NCI-H1092 treated with DMSO at 0.1 percent for 48 hours (cell line): ENCODE measurements at places on chromosomes 3 and 15.

GRCh38 chr3:136050250-136050649, 84.7 kb downstream of the PPP2R3A start:
- DNase-seq, result no peak

GRCh38 chr3:52851348-52851747, 16.5 kb upstream of the MUSTN1 start:
- peak; percentile 20 for DNase-seq

DNA sequence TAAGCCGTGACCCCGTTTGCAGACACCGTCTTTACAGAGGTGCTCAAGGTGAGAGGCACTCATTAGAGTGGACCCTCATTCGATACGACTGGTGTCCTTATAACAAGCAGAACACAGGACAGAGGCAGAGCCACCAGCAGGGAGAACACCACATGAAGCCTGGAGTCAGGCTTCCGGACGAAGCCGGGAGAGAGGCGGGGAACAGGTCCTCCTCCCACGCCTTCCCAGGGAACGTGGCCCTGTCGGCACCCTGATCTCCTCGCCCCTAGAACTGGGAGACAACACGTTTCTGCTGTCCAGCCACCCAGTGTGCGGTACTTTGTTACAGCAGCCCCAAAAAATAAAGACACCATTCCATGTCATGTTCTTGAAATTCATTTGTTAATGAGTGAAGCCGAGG, 33.6 kb downstream of the ZDHHC19 start:
- no peak for DNase-seq

DNA sequence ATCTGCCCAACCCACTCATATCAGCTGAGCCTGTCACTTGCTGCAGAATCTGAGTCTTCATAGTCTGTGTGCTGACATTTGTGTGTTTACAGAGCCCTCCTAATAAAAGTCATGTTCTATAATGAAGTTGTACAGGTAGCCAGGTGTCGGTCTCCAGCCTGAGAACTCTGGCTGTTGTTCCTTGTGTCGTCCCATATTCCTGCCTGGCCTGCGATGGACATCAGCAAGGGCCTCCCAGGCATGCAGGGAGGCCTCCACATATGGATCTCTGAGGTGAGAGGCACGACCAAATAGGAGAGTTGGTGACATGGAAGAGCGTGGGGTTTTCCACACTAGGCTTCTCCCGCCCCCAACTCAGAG, 2.9 kb downstream of the VILL start:
- DNase-seq, result no peak

- DNase-seq, result no peak
Measured at GRCh38 chr3:53350652-53351051, 3.3 kb upstream of the DCP1A start.

GRCh38 chr3:182711261-182711683, 82.0 kb upstream of the ATP11B start:
- no peak for DNase-seq

GRCh38 chr3:165522386-165522785, 314.8 kb downstream of the BCHE start:
- DNase-seq, result no peak

DNA sequence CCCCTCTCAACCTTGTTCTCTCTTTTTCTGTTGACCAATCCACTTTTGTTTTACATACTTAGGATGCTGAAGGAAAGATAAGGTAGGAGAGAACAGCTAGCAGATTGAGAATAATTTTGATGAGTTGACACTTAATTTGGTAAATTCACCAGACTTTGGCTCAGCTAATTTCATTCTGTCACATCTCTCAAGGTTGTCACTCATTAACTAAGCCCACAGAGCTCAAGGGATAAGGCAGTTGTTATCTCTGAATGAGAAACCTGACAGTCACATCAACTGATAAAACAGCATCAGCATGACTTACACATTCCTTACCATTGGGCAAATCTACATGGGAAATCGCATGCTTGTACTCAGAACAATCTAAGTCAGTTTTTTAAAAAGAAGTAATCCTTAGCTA, 591.4 kb downstream of the NLGN1 start:
- no peak for DNase-seq

GRCh38 chr15:65835447-65835846, 33.8 kb upstream of the RAB11A start:
- DNase-seq, result no peak

- no peak for DNase-seq
Measured at GRCh38 chr15:101188637-101189408, 63.0 kb downstream of the CHSY1 start.

DNA sequence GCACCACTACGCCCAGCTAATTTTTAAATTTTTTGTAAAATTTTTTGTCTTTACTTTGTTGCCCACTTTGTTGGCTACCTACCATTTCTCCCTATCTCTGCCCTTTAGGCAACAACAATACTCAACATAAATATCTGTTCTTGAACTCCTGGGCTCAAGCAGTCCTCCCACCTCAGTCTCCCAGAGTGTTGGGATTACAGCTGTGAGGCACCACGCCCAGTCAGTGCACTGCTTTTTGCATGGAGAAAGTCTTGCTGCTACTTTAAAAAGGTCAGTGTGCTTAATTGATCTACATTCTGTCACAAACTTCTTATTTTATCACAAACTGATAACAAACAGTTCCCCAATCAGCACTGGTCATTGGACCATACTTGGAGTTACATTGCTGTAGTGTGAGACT, 8.0 kb downstream of the USP8 start:
- DNase-seq, result no peak

DNA sequence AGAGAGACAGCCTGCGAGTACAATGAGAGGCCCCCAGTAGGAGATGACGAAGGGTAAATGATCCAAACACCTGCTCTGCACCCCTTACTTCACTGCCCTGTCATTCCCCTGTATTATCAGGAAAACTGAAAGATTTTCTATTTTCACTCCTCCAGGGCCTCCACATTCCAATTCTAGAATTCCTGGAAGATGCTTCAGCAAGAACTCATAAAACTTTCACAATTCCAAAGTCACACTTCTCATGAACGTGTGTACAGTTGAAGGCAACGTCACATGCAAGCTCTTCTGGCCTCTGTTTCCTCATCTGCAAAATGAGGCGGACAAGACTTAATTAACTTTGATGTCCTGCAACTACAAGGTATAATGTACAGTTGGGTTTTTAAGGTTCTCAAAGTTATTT, 62.8 kb upstream of the SPATA12 start:
- no peak for DNase-seq

DNA sequence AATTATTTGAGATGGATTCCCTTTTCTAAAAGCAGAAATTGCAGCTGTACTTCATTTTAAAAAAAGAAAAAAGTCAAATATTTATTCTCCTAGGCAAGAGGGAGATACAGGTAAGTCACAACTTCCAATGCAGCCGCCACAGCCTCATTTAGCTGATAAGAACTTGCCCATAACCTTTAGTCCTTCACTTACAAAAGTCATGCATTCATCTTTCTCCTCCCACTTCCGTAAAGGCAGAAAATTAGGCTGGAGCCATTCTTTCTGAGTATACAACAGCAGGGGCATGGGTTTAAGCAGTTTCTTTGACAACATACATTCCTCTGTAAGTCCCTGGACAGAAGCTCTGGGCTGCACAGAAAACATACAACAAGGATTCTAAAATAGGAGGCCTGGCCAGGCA, 4.3 kb downstream of the SUCLG2 start:
- no peak for DNase-seq

DNA sequence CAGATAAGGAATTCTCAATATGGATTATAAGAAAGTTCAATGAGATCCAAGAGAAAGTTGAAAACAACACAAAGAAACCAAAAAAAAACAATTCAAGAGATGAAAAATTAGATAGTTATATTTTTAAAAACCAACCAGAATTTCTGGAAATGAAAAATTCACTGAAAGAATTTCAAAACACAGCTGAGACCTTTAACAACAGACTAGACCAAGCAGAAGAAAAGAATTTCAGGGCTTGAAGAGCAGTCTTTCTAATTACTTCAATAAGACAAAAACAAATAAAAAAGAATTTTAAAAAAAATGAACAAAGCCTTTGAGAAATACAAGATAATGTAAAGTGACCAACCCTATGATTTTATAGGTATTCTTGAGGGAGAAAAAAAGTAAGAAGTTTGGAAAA, 155.4 kb downstream of the ZMAT3 start:
- DNase-seq, result no peak

DNA sequence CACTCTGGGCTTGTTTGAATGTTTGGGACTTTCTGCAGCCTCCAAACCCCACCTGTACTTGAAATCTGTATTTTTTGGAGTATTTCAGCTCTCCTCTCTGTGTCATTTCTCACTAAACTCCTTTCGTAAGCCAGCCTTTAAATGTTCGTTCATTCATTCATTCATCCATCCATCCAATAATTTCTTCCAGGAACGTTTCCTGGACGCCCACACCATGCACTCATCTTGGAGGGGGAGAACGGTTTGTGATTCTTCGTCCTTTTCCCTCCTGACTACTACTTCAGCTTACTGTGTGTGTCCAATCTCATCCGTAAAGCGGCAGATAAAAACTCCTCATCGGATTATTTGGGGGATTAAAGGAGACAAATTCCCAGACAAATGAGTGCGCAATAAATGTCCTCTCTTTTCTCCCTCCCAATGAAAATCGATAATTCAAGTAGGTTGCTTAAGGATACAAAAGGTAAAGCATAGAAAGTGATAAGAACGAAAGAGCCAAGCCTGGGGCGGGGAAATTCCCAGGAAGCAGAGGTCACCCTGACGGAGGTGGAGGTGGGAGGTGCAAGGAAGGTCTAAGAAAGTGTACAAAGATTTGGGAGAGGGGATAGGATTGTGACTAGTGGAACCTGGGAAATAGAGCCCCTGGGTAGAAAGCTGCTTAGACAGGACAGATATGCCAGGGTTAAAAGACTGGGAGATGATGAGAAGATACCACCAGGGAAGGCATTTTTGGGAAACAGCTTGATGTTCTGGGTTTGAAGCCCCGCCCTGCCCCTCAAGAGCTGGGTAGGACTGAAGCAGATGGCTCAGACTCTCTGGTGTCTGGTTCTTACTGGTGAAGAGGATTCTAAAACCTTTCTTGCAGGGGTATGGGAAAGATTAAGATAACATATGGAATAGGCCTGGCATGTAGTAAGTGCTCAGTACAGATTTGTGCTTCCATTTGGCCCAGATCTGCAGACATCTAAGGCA, 896 bp upstream of the KLHL25 start:
- no peak for DNase-seq

DNA sequence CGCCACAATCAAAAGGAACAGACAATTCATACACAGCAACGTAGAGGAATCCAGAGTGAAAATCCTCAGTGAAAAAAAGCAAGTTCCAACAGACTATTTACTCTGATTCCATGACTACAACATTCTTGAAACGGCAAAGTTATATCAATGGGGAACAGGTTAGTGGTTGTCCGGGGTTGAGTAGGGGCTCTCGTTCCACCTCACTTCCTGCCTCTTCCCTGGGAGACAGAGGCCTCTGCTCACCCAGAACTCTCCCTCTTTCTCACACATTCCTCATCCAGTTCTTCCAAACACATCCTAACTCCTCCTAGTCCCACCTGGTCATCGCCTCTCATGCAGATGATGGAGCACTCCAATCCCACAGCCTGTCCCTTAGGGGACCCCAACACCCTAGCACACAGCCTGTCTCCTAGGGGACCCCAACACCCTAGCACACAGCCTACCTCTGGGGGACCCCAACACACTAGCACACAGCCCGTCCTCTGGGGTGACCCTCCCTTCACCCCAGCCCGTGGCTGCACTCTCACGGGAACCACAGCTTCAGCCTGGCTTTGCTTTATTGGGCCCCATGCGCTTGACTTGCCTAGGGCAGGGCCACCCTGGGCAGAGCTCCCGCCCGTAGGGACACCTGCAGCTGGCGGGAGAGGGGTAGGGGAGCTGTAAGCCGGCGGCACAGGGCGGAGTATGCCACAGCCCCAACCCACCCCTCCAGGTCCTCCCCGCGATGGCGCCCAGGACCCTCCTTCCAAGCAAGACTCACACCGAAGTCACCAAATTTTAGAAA, 5.2 kb downstream of the OCA2 start:
- DNase-seq, result no peak

DNA sequence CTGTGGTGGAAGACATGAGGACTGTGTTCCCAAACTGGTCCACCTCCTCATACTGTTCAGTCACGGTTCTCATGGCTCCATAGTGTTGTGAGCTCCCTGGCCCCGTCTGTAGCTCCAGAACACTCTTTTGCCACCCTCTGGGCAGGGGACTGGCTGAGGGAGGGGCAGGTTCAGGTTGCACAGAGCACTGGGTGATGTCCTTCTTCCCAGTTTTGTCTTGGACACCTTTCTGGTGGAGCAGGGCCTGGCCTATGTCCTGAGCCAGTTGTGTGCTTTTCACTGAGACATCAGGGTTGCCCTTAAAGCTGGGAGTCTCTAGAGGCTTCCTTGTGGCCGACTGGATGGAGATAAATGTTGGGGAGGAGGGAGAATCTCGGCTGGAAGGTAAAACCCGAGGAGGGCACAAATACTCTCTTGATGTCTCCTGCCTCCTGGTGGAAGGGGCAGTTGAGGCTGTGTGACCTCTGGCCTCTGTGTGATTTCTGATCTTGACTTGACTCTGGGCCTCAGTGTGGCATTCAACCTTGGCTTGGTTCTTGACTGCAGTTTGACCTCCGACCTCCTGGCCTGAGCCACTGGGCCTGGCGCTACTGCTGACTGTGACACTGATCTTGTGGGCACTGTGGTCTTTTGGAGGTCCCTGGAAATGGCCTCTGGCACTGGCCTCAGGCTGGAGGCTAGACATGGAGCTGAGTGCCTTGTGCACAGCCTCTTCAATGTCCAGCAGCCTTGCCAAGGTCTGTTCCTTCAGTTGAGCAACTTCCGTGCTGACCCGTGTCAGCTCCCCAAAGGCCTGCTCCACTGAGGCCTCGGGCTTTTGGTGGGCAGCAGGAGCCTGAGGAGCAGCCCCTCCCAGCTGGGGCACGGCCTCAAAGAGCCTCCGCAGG, 8.1 kb downstream of the XIRP1 start:
- DNase-seq, result no peak

GRCh38 chr3:122555275-122556071, 8.6 kb downstream of the PARP9 start:
- DNase-seq, result no peak

DNA sequence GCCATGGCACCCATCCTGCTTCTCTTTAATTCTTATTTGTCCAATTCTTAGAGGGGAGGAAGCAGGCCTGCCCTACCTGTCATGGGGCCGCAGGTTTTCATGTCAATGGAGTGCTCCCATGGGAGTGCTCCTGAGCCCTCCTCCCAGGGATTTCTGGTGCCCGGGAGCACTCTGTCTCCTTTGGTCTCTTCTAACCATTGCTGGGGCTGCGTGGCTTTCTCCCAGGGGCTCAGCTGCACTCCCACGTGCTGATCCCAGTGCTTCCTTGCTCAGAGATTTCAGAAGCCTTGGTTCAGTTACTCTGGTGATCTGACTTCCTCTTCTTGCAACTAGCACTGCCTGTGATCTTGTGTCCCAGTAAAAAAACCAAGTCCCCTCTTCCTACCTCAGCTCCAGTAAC, 68.0 kb upstream of the ARL8B start:
- DNase-seq, result no peak

DNA sequence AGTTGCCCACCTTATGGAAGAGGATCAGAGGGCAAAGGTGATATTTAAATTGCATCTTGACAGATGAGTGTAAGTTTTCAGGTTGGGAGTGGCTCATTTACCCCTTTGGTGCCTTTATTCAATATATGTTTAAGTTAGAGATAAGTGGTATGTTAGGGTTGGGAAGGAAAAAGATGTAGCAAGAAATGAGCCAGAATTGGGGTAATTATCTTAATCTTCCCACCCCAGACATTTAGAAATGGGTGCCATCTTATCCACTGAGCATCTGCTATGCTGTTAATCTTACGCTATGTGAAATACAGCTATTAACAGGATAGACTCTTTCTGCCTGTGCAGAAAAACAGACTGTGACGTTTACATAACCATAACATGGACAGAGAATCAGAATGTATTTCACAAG, 6.3 kb downstream of the CMTM7 start:
- no peak for DNase-seq

- DNase-seq, result no peak
Measured at GRCh38 chr15:97504031-97504792, 456.3 kb upstream of the ARRDC4 start.

- no peak for DNase-seq
Measured at GRCh38 chr15:68463996-68464395, 32.0 kb upstream of the ITGA11 start.
